ENCODE measurements at places on chromosomes 1 and 21.

DNA sequence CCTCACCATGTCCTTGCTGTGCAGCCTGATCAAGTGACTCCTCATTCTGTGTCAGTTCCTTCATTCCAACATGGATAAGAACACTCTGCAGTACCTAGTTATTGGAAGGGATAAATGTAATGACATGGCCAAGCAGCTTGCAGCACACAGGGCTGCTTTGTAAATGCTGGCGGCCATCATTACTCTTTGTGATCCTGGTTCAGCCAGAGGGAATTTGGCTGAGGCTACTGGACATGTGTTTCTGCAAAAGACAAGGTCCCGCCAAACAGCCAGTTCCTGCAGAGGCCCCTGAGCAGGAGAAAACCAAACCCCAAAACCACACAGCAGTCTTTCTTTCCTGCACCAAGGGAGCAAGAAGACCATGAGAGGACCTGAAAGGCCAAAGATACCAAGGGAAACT is 495.8 kb downstream of the AJAP1 start:
- DNase-seq, result no peak

DNA sequence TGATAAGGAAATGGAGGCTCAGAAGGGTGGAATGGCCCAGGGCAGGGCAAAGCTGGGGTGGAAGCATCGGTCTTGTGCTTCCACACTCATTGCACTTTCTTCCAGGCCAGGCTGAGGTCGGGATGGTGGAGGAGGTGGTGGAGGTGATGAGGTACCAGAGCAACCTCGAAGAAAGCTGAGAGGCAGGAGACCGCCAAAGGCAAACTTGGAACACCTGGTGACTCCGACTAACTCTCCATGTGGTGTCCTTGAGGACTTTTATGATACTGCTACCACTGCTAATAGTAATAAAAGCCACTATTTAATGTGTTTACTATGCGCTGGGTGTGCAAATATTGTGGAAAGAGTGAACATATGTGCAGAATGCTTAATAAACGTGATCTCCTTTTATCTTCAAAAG is 16.9 kb upstream of the BTG2 start:
- DNase-seq, result peak; percentile 66

DNA sequence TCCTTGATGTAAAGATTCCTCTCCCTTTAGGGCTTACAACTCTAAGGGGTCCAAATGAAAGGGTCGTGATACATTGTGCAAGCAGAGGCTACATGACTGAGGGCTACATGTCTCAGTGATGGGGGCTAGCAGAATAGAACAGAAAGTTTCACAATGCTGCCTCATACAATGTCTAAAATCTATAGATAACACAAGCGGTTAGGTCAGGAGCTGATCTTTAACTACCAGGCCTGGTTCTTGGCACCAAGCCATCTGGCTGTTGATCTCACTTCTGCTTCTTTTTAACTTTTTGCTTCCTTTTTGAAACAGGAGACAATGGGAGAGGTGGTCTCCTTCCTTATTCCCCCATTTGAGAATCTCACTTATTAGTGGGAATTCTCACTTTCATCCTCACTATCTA is 710.2 kb downstream of the AMY1C start:
- DNase-seq, result no peak

DNA sequence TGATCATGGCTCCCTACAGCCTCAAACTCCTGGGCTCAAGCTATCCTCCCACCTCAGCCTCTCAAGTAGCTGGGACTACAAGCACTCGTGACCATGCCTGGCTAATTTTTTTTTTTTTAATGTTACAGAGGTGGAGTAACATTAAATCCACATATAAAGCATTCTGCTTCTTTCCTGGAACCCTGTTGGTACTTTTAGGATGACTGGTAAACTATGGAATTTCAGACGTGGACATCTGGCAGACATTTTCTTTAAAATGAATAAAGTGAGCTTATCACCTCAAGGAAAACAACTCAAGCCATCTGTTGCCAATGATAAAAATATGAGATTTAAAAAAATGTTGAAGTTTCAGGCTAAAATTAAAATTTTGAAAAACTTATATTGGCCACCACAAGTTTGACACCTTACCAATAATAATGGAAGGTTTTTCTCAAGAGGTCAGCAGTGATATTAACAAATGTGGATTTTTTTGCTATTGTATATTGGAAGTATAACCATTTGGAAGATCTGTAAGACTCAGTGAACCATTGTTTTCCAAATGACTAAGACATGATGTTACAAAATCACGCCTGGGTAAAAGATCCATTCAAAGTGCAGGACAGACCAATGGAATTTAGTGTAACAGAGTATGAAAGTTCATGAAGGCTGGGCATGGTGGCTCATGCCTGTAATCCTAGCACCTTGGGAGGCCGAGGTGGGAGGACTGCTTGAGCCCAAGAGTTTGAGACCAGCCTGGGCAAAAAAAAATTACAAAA is 52.7 kb upstream of the EIF4G3 start:
- DNase-seq, result no peak

DNA sequence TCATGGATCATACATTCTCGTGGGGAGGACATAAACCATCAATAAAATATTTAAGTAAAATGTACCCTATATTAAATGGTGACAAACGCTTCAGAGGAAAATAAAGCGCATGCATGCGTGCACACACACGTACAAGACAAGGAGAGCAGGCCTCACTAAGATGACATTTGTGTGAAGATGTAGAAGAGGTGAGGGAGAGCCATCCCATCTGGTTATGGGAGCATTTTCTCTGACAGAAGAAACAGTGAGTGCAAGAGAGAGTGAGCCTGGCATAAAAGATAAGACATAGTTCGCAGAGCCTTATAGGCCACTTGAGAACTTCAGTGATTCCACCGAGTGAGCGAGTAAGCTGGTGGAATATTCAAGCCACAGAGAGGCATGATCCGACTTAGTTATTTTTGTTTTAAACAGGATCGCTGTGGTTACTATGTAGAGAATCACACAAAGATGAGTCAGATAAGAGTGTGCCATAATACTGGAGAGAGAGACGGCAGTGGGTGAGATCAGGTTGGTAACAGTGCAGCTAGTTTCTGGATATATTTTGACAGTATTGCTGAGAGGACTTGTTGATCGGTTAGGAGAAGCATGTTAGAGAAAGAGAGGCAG is 624.2 kb downstream of the PLPP3 start:
- no peak for DNase-seq

Measured in NCI-H774 (cell line).